Adrenal gland (tissue), 19 donors: ENCODE measurements at places on chromosomes 1 and 21.

- no peaks in the 10 kb centered on the region for H3K36me3 ChIP-seq
- no peak for DNase-seq
- H3K27ac ChIP-seq = no peak overlapping the region
- H3K27me3 ChIP-seq = no peaks in the 10 kb centered on the region
- H3K4me1 ChIP-seq = no peaks in the 10 kb centered on the region
Observed at GRCh38 chr1:238465449-238465848, 574.7 kb upstream of the ZP4 start.

DNA sequence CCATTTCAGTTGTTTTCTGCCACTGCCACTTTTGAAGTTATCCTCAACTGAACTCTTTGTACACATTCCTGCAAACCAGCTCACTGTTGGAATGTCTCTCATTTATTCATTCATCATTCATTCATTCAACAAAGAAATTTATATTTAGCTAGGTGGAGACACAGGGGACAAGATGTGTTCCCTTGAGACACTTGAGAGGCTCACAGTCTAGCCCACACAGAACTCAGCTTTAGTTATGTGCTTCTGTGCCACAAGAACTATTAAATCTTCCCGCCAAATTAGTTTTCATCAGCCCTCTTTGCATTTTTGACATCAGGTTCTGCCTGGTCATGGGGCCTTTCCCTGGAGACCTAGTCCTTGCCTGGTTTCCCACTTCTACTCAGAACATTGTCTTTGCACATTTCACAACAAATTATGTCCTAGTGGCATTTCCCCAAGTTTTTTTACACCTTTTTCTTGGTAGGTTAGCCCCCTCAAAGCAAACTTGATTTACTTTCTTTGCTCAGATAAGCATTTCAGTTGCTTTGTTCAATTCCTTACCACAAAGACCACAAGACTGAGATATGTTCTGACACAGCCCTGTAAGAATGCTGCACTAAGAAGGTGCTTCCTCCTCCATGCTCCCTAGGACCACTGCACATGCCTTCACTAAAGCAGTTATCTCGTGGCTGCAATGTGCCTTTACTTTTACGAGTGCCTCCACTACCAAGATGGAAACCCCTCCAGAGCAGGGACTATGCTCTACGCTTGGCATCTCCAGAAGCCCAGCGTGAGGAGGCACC lies 31.0 kb downstream of the ILDR2 start:
- H3K27ac ChIP-seq = no peak overlapping the region
- H3K36me3 ChIP-seq = no peaks in the 10 kb centered on the region
- H3K27me3 ChIP-seq = peaks cover 28% of the 10 kb centered on the region
- no peak for DNase-seq

DNA sequence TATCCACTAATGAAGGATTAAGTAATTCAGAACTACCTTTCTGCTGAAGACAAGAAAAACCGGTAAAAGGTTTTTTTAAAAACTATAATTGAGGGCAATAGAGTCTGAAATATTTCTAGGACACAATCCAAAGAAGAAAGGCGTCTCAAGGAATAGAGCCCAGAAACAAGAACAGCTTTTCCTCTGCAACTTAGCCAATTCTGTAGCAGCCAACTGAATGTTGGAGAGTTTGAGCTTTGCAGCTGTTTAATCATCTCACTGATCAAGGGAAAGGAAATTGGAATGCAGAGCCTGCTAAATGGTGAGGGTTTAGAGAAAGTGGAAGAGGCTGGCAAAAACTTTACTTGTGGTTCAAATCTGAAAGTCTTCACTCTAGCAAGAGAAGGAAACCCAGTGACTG lies 818.9 kb downstream of the KCNT2 start:
- H3K27me3 ChIP-seq = no peaks in the 10 kb centered on the region
- no peaks in the 10 kb centered on the region for H3K36me3 ChIP-seq
- no peaks in the 10 kb centered on the region for H3K4me1 ChIP-seq
- H3K27ac ChIP-seq = no peak overlapping the region
- DNase-seq = no peak

DNA sequence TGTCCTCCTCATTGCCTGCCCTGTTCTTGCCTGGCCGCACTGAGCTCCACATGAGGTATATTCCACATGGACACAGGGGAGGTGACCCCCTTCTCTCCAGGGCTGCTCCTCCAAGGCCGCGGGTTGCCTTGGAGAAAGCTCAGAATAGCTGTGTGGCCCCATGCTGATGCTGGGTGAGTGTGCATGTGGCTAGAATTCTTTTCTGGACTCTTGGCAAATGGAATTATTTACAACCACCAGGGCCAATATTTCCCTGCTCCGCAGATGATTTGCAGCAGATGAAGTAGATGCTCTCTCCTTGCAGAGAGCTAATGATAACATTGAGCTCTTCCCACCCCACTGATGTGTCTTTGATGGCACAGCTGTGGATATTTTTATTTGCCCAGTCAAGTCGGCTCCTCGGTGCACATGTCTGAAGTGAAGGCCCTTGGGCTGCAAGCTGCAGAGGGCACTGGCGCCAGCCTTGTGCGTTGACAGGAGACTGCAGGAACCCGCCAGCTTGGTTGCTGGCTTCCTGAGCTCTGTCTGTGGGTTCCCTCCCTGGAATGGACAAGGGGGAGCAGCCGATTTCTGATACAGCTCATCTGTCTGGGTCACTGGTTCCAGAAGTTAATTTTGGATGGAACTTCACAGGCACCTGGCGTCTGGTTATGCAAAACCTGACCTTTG lies 404.7 kb upstream of the VAMP3 start:
- H3K27ac ChIP-seq = no peak overlapping the region
- no peaks in the 10 kb centered on the region for H3K27me3 ChIP-seq
- H3K4me1 ChIP-seq = no peaks in the 10 kb centered on the region

- no peak overlapping the region for H3K4me3 ChIP-seq
- H3K4me1 ChIP-seq = peaks cover 88% of the 10 kb centered on the region
- DNase-seq = peak; percentile 17
- no peaks in the 10 kb centered on the region for H3K27me3 ChIP-seq
- H3K27ac ChIP-seq = no peak overlapping the region
Observed at GRCh38 chr1:183812686-183813569, 8.0 kb downstream of the RGL1 start.
